ENCODE measurements at places on chromosomes 6 and 20.
A peak's percentile ranks its signal among the peaks of the same experiment; 100 is the strongest.

- DNase-seq, result peak; percentile 56
Measured at GRCh38 chr6:145214570-145214969, 520.8 kb downstream of the EPM2A start.

- no peak for DNase-seq
Measured at GRCh38 chr6:112787371-112787770, 440.2 kb downstream of the RFPL4B start.

GRCh38 chr6:37788259-37788658 lies 31.3 kb upstream of the ZFAND3 start:
- DNase-seq, result no peak

GRCh38 chr20:37686762-37687477 lies 6.9 kb upstream of the CTNNBL1 start:
- DNase-seq, result peak; percentile 15

DNA sequence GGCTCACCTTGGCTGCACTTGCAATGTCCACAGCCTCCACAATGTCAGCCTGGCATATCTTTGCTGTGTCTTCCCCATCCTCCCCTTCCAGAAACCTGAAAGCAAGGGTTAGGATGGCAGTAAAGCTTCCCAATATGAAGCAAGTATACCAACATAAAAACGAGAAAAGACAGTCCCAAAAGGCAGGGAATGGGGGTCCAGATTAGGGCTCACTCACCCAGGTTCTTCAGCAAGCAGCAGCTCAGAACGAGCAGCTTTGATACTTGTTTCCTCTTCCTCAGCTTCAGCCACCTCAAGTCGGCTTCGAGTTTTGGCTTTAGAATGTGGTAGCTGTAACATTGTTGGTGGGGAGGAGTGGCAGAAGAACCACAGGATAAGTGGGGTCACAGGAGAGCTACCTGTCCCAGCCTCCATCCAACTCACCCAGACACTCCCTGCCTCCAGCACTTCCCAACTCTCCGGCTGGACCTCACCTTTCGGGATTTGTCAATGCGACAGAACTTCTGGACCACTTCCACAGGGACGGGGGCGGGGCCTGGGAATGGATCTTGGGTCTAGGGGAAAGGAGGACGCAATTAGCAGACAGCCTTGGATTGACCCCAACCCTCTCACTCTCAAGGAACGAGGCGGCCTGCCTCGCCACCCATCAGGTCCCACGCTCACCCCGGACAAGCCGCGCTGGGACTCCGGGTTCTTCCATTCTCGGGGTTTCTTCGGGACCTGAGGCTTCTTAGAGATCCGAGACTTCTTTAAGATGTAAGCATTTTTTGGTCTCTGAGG lies 708 bp downstream of the WDR46 start:
- no peak for DNase-seq

DNA sequence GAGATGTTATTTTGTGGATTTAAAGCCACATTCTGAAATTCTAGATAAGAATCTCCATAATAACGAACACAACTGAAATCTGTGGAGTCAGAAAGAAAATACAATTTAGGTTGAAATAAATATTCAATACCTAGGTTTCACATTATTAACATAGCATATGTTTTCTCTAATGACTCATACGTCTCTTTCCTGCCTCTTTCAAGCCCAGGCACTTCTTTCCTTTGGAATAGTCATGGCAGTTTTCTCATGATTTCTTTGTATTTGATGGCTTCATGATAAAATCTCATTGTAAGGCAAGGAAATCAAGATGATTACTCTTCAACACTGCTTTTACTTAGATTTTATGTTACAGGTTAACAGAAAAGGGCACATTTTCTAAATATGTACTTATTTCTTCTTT lies 803.7 kb downstream of the PHF3 start:
- peak; percentile 15 for DNase-seq

DNA sequence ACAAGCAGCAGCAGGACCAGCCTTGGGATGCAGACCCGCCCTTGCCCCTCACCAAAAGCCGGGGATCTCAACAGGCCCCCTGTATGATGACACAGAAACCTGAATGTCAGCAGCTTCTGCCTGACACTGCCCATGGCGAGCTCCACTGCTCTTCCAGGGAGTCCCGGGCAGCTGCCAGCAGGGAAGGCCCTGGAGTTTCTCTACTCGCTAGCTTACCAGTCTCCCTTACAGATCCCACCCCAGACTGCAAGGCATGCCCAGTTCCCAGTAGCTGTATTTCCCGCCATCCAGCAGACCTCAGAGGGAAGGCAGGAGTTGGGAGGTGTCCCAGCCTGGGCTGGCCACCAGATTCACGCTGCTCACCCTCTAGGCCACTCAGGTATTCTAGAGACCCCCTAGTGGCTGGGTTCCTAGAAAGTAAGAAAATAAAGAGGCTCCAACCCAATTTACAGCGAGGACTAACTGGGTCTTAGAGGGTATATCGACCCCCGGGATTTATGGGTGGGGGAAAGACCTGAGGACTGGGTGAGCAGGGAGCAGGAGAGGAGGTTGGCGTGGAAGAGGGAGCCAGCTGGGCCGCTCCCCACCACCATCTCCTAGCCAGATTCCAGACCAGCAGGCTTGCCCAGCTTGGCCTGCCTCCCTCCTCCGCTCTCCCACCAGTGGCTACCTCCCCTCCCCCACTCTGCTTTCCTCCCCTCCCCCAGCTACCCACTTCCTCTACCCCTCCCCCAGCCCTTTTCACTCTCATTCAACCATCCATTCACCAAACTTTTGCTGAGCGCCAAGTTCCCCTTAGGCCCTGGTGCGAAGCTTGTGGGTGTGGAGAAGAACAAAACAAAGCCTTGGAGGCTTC lies 9.7 kb upstream of the HMGA1 start:
- no peak for DNase-seq

GRCh38 chr20:49969946-49970345 lies 12.8 kb upstream of the SNAI1 start:
- DNase-seq, result no peak

DNA sequence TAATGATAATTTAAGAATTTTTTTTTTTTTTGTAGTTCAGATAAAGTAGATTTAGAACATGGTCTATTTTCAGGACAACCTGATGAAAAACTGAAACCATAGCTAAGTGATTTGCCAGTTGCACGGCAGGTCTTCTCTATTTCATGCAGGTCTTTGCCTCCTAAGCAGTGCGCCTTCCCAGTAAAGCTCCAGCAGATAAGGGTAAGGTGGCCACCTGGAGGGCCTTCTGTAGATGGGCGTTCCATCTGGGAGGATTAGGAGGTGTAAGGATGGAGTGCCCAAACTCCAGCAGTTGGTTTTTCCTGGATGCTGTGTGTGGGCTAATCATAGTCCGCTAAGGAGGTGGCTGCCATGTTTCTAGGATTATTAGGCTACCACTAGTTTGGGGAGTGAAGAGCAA lies 107.1 kb downstream of the ARID1B start:
- DNase-seq, result no peak

DNA sequence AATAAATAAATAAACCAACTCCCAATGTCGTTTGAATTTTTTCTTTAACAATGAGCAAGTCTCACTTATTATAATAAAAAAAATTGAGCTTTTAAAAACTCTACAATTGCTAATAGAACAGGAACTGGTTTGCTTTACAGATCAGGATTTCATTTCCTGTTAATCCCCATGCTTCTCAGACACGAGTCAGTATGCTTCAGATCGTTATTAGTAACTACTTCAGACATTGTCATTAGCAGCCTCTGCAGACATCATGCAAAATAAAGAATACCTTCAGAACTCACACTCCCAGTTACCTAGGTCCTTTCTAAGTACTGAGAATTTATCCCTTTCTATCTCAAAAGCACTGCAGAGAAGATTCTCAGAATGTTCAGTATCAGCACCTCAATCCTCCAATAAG lies 10.0 kb upstream of the FAM210B start:
- no peak for DNase-seq

DNA sequence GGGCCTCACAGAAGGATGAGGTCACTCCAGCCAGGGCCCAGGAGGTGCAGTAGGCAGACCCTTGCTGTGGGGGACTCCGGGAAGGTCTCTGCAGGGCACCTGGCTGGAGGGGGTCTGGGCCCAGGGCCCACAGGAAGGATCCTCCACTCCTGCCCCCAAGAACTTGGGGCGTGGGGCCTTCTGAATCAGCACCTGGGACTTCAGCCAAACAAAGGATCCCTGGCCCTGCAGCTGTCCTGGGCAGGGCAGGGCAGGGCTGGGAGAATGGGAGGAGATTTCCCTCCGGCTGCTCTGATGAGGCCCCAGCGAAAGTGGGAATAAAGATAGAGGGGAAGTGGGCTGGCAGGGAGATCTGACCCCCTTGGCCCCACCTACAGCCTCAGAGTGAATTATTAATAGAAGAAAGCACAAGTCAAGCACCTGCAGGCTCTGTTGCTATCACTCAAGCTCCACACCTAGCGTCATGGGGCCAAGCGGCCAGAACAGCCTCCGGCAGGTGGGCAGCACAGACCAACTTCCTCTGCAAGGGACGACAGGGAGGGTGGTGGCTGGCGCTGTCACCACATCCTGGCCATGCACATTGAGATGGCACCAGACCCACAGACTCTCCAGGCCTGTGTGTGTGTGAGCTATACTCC lies 61.6 kb upstream of the MRPS10 start:
- peak; percentile 40 for DNase-seq

DNA sequence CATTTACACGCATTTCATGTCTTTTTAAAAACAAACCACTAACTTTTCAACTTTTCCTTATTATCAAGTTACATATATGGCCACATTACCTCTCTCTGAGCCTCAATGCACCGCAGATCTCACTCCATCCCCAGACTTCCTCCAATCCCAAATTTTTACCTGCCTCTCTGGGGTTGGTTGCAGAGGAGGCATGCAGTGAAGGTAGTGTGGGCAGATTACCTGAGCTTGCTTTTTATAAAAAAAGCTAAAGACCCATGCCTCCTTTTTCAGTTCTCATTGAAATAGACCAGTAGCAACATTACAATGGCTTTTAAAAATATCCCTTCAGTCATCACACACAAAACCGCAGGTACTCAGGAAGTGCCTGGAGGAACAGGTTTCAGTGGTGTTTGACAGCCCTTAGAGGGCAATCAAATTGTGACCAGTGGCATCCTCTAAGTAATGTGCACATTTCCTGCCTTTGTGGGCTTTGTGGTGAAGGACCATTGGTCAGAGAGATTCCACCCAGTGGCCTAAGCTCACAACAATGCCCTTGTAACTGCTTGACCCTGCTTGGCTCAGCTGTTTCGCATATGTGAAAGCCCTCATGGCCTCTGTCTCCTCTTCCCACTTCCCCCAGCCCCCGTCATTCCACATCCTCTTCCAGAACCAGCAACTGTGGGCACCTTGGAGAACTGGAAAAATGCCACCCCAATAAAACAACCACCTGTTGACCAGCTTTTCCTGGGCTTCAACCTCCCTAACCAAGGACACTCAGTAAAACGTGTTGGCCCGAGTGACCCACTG lies 30.2 kb upstream of the IL17A start:
- no peak for DNase-seq

DNA sequence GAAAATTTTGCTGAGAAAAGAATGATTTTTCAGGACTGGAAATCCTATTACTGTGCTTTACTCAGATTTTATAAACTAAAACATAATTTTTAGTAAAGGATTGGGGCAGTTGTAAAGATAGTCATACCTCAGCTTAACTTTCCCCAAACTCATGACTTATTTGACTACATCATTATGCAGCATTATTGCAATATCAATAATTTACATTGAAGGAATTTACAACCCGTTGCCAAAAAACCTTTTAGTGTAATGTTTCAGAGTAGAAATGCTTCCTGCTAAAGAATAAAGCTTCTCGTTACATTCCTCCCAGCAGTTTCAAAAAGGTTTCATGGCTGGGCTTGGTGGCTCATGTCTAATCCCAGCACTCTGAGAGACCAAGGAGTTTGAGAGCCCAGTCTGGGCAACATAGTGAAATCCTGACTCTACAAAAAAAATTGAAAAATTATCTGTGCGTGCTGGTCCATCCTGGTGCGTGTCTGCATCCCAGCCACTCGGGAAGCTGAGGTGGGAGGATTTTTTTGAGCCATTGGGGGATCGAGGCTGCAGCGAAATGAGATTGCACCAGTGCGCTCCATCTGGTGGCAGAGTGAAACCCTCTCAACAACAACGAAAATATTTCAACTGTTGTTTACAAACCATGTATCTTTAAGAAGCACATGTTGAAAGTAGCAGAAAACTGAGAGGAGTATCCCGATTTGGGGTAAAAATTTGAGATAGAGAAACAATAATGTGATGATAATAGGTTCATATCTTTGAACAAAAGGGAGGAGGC lies 4.4 kb downstream of the AMD1 start:
- peak; percentile 67 for DNase-seq

DNA sequence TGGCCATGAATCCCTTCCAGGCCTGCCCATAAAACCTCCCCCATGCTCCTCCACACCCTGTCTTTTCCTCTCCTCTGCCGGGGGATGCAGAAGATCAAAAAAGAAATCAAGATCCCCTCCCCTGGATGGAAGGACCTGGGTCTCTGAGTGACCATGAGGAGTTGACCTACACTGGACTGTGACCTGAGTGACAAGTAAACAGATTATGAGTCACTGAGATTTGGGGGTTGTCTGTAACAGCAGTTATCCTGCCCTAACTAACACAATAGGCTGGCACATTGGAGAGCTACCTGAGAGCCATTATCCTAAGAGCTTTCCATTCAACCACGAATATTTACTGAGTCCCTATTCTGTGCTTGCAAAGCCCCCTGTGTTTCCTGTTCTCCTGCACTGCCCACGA lies 28.4 kb upstream of the SIRPA start:
- no peak for DNase-seq

- DNase-seq, result no peak
Measured at GRCh38 chr20:60269573-60270162, 311.4 kb downstream of the CDH26 start.
